ENCODE measurements at places on chromosomes 12 and 14. TPM values are rescaled to one million over a fixed set of nuclear protein-coding genes. Genes with fewer than 3 reads are reported as not detected.

The TAS2R50 gene
- 0.11 TPM for total RNA-seq

The SMOC1 gene
- total RNA-seq = 49.3 TPM

The AGAP2 gene
- total RNA-seq = 0.82 TPM

The RILPL2 gene
- 4.1 TPM for total RNA-seq

The TSHR gene
- total RNA-seq = not detected

The PSME1 gene
- total RNA-seq = 201 TPM

The SIRT4 gene
- total RNA-seq = 0.49 TPM

The FGF6 gene
- not detected for total RNA-seq

The MRPS35 gene
- total RNA-seq = 68.9 TPM
